BJ (cell line): ENCODE measurements at places on chromosomes 1 and 21.

DNA sequence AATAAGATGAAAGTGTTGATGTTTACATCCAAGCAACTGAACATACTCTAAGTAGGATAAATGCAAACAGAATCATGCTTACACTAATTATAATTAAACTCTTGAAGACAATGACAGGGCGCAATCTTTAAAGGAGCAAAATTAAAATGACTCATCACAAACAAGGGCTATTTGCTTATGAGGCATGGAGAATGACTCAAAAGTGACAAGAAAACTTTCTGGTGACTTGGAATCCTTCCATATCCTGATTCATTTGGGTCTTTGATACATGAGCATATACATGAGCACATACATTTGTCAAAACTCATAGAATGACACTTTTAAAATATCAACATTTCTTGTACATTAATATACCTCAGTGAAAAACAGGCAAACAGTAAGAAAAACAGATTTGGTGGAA lies 1632.3 kb downstream of the KCNT2 start:
- DNase-seq, result peak; percentile 23

- no peak for DNase-seq
Observed at GRCh38 chr1:1129381-1129821, 13.5 kb upstream of the C1orf159 start.

DNA sequence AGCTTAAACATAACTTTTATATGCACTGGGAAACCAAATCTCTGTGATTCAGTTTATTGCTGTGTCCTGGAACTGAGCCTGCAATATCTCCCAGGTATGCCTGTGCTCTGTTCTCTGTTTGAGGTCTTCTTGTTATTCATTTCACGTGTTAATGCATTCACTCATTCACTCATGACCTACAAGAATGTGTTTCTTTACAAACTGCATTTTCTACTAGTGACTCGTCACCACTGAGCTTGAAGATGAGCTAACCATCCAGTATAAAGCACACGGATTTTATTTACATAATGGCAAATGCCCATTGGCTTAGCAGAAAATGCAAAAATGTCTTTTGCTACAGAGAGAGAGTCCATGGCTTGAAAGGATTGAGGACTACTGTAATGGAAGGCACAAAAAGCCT lies 75.0 kb upstream of the DUSP10 start:
- peak; percentile 83 for DNase-seq

DNA sequence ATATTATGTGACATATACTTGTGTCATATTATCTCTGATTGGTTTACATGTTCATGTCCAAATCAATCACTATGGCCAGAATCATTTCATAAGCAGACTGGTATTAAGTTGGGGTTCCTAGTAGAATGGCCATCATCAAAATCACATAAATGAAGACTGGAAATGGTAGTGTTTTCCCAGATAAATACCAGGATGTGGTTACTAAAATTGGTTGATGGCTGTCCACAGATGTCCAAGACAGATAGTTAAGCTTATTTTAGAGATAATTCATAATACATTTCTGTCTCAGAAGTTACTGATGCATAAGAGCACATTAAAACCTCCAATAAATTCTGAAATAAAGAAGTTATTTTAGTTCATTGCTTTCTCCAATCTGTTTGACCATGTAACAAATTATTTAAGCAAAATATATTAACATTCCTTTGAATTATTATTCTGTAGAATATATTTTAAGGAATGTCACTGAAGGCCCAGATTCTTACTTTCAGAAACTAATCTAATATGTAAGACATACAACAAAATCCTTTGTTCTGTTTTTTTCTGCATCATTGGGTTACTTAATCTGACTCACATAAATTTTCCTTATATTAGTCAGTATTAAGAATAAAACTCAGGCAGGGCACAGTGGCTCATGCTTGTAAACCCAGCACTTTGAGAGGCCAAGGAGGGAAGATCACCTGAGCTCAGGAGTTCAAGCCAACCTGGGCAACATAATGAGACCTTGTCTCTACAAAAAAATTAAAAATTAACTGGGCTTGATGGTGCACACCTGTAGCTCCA lies 483.9 kb downstream of the PTPRC start:
- no peak for DNase-seq

GRCh38 chr1:52321061-52321460 lies 44.9 kb downstream of the CC2D1B start:
- DNase-seq, result no peak

DNA sequence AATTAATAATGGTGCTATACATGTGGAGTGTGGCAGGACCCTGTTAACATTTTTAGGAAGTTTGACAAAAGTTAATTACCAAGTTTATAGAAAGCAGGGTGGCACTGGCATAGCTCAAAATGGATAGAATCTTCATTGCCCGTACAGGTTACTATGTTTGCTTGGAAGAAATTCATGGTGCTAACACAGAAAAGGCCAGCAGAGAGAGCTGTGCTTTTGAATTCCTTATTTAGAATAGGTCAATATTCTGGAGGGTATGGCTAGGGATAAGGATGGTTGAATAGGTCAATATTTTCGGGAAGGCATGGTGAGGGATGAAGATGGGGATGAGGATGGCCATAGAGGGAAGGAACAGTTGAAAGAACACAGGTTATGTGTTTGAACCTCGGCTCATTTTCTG lies 345.1 kb downstream of the LMO4 start:
- DNase-seq, result no peak

GRCh38 chr1:86507935-86508582 lies 38.8 kb upstream of the CLCA4 start:
- no peak for DNase-seq

GRCh38 chr1:168340781-168341482 lies 60.3 kb downstream of the TBX19 start:
- DNase-seq, result no peak

DNA sequence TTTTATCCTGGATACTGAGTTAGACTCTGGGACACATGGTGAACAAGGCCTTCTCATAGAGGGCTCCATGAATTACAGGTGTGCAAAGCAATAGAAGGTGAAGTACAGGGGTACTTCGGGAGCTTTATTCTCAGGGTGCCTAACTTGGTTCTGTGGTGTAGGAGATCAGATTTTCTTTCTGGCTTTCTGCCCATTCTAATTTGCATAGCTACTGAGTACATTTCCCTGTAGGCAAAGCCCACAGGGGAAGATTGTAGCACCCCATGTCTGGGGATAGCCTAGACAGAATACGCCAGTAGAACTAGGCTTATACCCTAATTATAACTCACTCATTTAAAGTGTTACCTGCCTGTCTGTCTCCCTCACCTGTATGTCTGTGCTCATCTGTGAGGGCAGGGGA lies 49.7 kb downstream of the PGM1 start:
- no peak for DNase-seq

GRCh38 chr21:45504516-45505415 lies 37.5 kb downstream of the SLC19A1 start:
- no peak for DNase-seq

DNA sequence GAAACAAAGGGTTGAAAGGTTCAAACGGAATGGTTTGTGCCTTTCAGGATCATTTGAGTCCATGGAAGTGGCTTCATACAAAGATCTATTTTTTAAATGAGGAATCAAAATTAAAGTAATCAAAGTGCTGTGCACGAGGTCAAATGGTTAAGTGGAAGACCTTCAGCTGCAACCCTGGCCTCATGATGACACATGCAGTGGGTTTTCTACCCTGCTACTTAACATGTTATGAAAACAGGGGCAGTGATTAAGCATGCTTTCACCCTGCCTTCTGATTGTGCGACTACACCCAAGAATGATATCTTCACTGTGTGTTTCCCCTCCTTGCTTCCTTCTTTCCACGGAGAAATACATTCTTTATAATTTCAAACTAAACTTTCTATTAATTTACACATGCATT lies 604.2 kb downstream of the LRRIQ3 start:
- DNase-seq, result no peak

GRCh38 chr1:201252944-201253371 lies 30.3 kb upstream of the PKP1 start:
- no peak for DNase-seq

GRCh38 chr1:12441414-12442105 lies 176.4 kb downstream of the DHRS3 start:
- no peak for DNase-seq

DNA sequence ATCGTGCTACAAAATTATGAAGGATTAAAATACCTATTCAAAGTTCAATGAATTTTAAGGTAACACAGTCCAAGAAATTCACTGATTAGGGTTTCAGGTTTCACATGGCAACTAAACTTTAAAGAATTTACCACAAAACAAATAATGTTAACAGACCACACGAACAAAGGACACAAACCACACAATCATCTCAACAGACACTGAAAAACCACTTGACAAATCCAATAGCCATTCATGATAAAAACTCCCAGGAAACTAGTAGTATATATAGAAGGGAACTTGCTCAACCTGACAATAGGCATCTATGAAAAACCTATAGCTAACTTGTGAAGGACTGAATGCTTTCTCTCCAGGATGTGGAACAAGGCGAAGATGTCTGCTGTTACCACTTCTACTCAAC lies 21.1 kb upstream of the SH2D5 start:
- DNase-seq, result no peak

DNA sequence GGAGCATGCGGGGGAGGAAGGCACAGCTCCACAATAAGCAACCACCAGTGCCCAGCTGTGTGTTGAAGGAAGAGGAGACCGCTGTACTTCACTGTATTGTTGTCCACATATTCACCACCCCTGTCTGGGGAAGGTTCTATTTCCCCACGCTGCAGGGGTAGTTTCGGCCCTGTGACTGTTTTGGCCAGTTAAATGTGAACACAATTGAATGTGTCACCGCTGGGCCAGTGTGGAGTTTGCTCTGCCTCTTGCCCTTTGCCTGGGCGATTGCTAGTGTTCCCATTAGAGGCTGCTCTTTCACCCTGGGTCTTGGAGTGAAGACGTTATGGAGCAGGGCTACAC lies 32.6 kb downstream of the UBE4B start:
- DNase-seq, result no peak

- no peak for DNase-seq
Observed at GRCh38 chr21:43273016-43273707, 104.4 kb downstream of the CRYAA start.

- no peak for DNase-seq
Observed at GRCh38 chr1:53088616-53089300, 26.7 kb downstream of the PODN start.

GRCh38 chr1:24193046-24193445 lies 6.0 kb upstream of the IFNLR1 start:
- no peak for DNase-seq

- no peak for DNase-seq
Observed at GRCh38 chr21:18776936-18777335, 373.4 kb upstream of the TMPRSS15 start.

DNA sequence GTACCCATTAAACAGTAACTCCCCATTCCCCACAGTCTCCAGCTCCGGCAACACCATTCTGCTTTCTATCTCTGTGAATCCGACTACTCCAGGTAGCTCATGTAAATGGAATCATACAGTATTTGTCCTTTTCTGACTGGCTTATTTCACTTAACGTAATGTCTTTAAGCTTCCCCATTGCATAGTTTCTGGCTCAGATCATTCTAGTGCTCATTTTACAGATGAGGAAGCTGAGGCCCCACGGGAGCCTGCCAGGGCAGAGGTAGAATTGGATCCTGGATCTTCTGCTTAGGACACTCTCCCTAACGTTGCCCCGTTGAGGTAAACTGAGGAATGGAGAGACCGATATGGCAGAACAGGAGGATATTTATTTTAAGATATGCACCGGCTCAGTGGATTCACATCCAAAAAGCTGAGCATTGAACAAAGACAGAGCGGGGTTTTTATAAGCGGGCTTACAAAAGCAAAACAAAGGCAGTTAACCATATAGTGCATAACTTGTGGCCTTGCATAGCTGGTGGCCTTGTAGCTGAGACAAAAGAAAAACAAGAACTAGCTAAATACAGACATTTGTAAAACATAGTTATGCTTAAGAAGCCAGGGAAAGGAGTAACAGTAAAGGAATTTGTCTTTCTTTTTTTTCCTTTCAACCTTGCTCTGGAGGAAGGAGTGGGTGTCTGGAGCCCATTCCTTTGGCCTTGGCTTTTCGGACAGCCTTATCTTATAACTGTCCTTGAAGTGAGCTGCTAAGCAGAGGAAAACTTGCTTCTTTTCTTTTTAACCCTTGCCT lies 15.3 kb upstream of the KLHDC8A start:
- peak; percentile 19 for DNase-seq

- no peak for DNase-seq
Observed at GRCh38 chr1:40273547-40274166, 15.6 kb downstream of the ZMPSTE24 start.

- DNase-seq, result no peak
Observed at GRCh38 chr1:82978461-82979324, 1020.2 kb downstream of the TTLL7 start.

DNA sequence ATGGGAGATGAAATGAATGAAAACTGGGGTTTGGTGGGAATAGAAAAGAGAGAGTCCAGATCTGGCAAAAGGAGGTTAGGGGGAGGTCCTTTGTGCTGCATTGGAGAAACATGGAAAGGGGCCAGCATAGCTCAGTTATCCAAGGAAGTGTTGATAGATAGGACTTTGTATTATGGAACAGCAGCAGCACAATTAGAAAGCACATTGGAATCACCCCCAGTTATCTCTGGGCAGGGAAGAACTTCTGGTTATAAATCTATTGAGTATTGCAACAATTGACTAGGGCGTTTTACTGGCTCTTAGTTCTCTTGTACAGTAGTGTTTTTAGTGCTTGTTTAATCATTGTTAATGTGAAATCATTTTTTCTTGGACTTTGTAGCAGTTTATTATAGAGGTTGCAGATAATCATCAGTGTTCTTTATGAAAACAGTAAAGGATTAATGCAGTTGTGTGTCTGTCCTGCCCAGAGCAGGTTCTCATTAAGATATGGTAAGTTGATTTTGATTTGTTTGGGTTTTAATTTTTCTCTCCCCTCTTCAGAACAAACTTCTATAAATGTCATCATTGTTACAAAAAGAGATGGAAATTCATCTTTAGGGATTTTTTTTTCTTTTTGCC lies 76.6 kb downstream of the NR5A2 start:
- DNase-seq, result no peak

DNA sequence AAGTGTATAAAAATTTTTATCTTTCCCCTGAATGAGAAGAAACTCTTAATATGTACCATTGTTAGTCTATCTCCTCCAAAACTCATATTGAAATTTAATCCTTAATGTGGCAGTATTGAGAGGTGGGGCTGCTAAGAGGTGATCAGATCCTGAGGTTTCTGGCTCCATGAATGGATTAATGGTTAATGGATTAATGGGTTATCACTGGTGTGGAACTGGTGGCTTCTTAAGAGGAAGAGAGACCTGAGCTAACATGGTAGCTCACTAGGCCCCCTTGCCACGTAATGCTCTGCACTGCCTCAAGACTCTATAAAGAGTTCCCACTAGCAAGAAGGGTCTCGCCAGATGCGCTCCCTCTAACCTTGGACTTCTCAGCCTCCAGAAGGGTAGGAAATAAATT lies 70.6 kb upstream of the ZBTB18 start:
- DNase-seq, result no peak

GRCh38 chr1:203592730-203593129 lies 33.9 kb upstream of the ATP2B4 start:
- no peak for DNase-seq

GRCh38 chr1:152374451-152374850 lies 14.6 kb upstream of the FLG2 start:
- no peak for DNase-seq

- DNase-seq, result no peak
Observed at GRCh38 chr21:41892726-41893125, 13.6 kb upstream of the PRDM15 start.

- DNase-seq, result no peak
Observed at GRCh38 chr1:188867614-188868013, 1610.0 kb downstream of the BRINP3 start.
